ENCODE measurements at places on chromosomes 2 and 18.

- peak; percentile 30 for DNase-seq
Measured at GRCh38 chr2:12397854-12398253, 318.9 kb upstream of the TRIB2 start.

DNA sequence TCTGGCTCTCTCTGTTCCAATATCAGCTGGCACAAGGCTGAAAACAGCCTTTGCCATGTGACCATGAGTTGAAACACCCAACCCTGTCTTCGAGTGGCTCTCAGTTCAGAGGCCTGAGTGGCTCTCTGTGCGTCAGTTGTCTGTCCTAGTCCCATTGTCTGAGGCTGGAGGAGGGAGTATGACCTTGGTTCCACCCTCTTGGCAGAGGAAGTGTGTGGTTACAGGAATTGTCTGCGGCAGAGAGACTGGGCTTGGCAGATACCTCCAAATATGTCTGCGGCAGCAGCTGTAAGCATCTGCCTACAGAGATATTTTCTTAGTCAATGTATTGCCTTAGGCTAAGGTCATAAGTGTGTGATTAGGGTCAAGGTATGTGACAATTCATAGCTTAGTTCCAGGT is 32.6 kb downstream of the CNGA3 start:
- peak; percentile 65 for DNase-seq

- DNase-seq = peak; percentile 92
Measured at GRCh38 chr2:177753682-177754491, 318.7 kb downstream of the PDE11A start.

DNA sequence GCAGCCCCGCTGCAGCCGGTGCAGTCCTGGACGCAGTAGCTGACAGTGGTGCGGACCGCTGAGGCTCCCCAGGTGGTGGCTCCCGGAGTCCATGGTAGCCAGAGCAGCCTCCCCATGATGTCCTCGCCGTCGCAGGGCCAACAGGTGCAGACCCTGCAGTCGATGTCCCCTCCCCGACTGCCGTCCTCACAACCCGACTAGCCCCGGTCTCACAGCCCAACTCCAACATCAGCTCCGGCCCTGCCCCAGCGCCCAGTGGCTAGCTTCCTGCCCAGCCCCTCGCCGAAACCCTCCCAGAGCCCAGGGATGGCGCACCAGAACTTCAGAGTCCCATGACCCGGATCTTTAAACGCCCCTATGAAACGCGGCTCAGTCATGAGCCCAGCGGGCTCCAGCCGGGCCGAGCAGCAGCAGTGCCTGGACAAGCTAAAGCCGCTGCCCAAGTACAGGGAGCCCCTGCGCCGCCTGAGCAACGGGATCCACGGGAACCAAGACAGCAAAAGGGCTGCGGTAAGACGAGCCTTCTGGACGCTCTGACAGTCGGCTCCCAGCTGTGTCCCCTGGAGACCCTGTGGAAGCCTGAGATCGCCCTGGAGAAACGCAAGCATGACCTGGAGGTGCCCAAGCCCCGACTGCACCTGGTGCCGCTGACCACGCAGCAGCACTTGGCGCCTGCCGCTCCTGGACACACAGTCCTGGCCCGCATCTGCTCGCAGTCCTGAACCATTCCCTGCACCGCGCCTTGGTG is 53.8 kb upstream of the TUBA3E start:
- no peak for DNase-seq

- peak; percentile 47 for DNase-seq
Measured at GRCh38 chr2:165833156-165833555, 39.1 kb upstream of the GALNT3 start.

GRCh38 chr2:44456946-44457345 is 95.2 kb downstream of the CAMKMT start:
- peak; percentile 8 for DNase-seq

DNA sequence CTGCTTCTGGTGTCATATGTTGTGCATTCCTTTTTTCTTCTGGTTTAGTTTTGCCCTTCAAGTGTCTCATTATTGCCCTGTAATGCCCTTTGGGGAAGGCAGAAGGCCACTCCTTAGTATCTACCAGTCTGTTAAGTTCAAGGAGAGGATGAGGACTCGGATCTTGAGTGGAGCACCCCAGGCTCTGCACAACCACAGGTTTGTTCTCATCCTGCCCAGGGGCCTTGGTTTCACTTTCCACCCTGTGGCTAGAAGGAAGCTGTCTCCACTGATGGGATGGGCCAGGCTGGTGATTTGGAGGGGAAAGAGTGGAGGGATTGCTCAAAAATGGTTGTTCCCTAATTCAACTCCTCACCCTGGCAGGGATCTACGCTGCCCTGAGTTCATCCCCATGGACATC is 30.2 kb upstream of the RAB11FIP5 start:
- DNase-seq = no peak

DNA sequence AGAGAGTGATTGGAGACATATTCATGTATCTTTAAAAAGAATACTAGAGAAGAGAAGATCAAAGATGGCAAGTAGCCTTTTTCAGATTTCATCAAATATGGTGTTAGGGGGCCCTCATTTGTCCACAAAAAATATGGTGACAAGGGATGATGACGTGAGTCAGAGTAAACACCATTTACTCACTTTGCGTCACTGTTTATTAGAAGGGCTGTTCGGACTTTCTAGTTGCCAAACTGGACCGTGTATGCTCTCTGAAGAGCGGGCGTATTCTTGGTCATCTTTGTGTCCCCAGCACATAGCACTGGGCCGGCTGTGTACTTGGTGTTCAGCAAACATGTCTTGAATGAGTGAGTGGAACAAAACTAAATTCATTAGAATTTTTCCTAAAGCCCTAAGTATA is 37.5 kb downstream of the TTC39C start:
- no peak for DNase-seq

- no peak for DNase-seq
Measured at GRCh38 chr2:239587841-239588240, 187.0 kb upstream of the HDAC4 start.

DNA sequence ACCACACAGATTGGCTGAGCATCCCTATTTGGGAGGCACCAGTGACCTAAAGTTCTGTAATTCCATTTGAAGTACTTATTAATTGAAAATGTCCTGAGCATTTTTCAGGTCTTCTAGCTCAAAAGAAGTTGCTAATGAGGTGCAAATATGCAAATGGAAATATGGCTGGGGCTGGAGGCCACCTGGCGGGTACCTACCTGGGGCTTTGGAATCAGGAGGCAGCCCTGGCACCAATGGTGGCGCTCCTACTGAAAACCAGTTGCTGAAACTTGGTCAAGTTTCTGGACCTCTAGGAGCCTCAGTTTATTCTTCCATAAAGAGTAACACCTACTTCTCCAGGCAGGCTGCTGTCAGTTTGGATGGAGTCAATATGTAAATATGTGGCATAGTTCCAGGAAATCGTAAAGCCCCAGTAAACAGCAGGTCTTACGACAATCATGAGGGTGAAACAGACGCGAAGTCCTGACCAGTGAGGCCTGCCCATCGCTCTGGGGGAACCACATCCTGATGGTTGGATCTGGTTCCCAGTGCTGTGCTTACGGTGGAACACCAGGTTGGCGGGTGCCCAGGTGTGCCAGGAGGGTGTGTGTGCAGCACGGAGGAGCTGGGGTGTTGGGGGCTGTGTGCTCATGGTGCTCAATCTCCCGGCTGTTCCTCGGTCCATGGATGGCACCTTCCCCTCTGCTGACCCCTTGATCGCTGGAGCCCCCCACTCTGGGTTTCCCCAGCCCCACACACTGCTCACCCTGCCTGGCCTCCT is 186.1 kb downstream of the TWIST2 start:
- DNase-seq = no peak

GRCh38 chr2:186017278-186017677 is 278.7 kb downstream of the FSIP2 start:
- no peak for DNase-seq

DNA sequence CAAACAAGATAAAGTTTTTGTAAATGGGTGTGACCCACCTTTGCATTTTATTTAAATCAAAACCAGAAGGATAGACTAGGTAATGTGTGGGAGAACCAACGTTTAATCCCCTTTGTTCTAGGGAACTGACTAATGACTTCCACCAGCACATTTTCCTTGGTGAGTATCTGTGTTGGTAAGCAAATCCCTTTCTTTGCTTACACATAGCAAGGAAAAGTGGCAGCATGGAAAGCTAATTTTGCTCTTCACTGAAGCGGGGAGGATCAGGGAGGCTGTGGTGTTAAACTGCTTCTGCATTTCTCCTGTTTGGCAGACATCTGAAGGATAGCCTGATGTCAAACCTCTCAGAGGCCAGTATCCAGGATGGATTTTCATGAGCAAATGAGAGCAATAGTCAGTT is 331.1 kb downstream of the PTPRM start:
- DNase-seq = no peak

DNA sequence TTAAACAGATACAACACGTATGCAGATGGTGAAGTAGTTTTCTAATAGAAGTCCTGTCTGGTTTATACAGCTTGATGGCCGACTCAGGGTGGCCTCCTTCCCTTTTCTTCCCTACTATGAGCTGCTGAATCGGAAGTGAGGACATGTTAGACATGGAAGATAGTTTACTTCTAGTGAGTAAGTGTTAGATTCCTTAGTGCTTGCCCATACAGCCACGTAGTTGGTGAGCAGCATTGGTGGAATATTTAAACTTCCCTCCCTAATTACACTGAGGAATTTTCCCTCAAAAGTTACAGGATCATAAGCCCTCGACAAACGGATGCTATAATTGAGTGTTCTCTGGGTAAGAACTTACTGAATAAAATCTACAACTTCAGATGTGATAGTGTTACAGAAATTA is 52.1 kb downstream of the RHBDD1 start:
- DNase-seq = peak; percentile 75

DNA sequence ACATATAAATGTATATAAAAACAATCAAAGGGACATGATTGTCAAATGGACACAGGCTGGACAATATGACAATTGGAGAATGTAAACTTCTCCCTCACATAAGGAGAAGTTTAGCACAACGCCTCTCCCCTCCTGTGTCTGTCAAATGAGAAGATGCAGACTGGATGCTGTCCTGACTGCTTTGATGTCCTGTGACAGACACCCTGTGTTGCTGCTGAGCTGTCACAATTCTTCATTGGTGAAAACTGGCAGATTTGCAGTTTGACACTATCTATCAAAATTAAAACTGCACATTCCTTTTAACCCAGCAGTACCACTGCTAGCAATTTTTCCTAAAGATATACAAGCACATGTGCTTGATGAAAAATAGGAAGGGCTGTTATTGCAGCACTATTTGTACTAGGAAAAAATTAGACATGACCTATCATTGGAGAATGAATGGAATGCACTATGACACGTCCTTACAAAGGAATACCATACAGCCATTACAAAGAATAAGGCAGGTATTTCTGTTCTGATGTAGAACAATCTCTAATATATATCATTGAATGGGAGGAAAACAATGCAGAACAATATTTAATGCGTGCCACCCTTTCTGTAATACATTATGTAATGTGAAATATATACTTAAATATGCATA is 12.4 kb downstream of the DPYSL5 start:
- no peak for DNase-seq

DNA sequence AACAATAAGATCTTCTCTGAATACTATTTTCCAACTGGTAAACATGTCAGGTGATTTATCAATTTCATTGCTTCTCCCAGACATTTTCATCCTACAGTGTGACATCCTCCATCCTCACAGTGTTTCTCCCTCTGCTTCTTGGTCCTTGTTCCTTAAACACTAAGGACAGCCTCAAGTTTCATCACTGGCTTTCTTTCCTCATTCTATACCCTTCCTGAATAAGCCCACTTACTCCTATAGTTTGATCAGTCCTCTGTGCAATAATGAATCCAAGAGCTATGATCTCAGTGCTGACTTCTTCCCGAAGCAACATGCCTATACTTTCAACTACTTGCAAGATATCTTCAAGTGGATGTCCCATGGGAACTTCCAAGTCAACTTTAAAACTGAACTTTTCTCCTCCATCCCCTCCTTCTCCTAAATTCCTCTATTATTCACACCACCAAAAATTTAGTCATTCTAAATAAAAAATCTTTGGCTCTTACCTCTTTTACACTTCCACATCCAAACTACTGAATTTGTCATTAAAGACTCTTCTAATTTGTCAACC is 87.6 kb downstream of the FAM228A start:
- DNase-seq = peak; percentile 69

DNA sequence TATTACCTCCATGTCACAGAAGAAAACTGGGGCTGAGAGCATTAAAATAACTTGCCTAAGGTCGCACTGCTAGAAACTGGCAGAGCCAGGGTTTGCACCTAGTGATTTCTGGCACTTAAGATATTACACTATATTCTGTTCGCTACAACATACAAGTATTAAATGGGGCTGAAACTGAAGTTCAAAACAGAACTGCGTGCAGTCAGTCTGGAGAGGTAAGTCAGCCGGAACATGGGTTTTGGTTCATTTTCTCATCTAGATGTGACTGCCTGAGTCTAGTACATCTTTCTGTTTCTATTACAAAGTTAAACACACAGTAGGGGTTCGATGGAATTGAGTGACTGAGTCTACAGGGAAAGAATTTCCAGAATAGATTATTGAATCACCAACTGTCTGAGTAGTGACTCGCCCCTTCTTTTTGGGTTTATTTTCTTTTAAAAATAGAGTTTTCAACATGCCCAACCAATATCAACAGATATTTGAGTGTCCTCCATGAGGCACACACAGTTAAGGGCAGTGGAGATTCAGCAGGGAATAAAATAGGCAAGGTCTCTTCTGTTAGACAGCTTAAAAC is 150.8 kb downstream of the RNF152 start:
- no peak for DNase-seq

DNA sequence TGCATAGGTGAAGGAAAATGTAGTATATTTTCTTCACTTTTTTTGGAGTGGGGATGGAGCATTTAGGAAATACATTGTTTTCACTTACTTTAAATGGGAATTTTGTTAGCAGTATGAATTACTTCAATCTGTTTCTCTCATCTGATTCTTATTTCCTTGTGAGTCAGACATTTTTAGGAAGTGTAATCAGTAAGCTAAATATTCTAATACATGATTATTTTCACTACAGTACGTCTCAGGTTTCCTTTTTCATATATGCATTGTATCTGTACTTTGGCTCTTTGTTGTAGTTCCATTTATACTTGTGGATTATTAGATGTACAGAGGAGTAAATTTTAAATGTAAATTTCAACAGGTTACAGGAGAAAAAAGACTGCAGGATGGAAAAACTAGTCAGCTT is 27.9 kb downstream of the GPD2 start:
- no peak for DNase-seq

GRCh38 chr2:64635976-64636911 is 17.5 kb downstream of the SERTAD2 start:
- peak; percentile 21 for DNase-seq

- peak; percentile 8 for DNase-seq
Measured at GRCh38 chr2:166573391-166573790, 79.3 kb upstream of the SCN7A start.

- DNase-seq = no peak
Measured at GRCh38 chr2:107380912-107381311, 445.8 kb upstream of the RGPD4 start.

- no peak for DNase-seq
Measured at GRCh38 chr2:166610180-166610912, 116.3 kb upstream of the SCN7A start.

- no peak for DNase-seq
Measured at GRCh38 chr2:204635478-204635877, 90.2 kb downstream of the PARD3B start.

DNA sequence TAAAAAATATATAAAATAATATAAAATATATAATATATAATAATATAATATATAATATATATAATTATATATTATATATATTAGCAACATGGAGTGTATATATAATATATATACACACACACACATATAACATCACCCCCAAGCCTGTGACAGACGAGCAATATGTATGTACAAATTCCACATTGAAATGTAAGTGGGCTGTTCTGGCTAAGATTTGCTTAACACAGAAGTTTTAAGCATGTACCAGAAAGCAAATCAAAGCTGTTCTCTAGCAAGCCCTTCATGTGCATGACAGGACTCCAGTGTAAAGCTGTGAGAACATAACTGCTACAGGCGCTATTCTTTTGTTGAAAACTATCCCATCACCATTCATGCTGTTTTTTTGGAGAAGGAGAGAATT is 261.7 kb upstream of the TNP1 start:
- no peak for DNase-seq

All from AG10803 (cell line).